ENCODE measurements at places on chromosomes 11 and 22.

DNA sequence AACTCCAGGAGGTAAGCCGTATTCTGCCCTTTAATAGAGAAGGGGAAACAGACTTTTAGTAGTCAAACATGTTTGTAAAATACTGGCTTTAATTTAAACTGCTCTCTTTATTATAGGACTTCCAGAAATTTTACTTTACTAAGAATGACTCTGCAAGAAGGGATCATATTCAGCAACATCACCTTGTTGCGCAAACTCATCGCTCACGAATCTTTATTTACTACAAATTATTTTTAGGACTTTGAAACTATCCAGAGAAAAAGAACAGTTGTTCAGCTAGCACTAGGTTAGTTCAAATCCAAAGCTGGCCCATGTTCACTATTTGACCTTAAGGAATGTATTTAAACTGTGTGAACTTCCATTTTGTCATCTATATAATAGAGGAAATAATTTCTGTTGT is 498.3 kb upstream of the TENM4 start:
- DNase-seq, result no peak

DNA sequence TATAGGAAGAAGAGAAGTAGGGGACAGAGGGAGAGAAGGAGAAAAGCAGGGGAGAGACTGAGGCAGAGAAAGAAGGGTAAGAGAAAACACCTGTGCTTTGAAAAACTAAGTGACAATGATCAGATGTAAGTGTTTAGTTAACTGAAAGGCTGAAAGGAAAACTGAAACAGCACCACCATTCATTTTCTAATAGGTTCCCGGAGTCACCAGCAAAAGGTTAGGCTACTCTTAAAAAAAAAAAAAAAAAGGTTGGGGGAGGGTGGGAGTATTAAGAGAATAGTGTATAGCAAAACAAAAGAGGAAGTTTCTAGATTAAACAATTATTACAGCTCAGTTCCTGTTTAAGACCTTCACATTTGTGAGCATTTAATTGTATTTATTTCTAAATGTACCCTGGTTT is 113.8 kb downstream of the CADM1 start:
- DNase-seq, result no peak

DNA sequence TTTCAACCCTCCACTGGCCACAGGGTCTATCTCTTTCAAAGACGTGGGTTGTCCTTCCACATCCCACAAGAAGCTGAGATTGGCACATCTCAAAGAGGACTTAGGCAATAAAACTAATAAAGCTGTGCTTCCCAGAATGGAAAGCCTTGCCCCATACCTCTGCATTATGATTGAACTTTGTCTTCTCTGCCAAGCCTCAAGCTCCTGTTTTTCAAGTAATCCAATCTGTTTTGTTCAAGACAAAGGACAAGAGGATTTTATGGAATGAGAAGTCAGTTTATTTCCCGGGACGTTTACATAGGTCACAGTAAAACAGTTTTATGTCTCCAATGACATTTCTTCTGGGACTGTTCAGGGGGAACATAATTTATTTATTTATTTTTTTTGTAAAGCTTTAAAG is 108.4 kb downstream of the GALNT18 start:
- DNase-seq, result no peak

DNA sequence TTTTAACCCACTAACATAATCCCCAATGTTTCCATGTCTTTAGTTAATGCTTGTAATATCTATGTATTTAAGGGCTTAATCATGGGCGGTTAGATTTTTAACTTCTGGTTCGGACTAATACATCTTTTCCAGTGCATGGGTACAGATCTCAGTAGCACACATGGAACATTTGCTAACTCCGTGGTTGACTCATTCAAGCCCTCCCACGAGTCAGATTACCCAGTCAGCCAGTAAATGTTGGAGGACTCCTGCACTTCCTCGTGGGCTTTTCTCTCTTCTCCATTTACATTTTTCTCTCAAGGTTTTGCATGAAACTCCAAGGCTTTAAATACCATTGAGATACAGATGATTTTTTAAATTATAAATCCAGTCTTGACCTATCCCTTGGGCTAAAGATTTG is 313.9 kb downstream of the ST3GAL4 start:
- DNase-seq, result no peak

- no peak for DNase-seq
Observed at GRCh38 chr22:32226326-32227104, 21.6 kb upstream of the RFPL2 start.

DNA sequence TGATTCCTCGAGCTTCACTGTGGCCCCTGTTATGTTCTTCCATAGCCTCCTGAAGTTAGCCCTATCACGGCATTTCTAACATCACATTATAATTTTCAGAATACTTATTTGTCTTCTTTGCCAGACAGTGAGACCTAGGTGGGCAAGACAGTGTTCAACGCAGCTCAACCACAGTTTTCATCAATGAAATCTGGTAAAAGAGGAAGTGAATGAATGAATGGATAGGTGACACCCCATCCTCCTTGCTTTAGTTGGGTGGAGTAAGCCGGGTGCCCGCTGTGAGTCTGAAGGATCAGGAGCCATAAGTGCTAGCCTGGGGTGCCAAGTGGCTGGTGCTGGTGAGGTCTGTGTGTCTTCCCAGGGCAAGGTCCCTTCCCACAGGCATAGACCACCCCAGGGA is 60.2 kb upstream of the MTNR1B start:
- DNase-seq, result no peak

DNA sequence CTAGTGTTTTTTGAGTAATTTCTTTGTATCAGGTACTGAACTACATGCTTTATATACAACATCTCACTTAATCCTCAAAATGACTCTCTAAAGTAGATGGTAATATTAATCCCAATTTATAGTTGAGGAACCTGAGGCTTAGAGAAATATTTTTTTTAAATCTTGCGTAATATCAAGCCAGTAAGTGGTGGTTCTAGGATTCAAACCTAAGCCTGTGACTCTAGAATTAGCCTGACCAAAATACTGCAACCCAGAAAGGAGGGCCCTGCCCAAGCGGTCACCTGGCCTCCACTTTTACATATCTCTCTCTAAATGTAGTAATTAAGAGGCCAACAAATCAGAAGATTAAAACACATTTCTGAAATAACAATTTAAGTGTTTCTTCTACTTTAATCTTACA is 28.6 kb downstream of the SLC36A4 start:
- DNase-seq, result no peak

GRCh38 chr22:35834061-35834460 is 116.4 kb downstream of the APOL5 start:
- peak; percentile 6 for DNase-seq

GRCh38 chr22:25113316-25113721 is 86.3 kb upstream of the CRYBB3 start:
- no peak for DNase-seq

DNA sequence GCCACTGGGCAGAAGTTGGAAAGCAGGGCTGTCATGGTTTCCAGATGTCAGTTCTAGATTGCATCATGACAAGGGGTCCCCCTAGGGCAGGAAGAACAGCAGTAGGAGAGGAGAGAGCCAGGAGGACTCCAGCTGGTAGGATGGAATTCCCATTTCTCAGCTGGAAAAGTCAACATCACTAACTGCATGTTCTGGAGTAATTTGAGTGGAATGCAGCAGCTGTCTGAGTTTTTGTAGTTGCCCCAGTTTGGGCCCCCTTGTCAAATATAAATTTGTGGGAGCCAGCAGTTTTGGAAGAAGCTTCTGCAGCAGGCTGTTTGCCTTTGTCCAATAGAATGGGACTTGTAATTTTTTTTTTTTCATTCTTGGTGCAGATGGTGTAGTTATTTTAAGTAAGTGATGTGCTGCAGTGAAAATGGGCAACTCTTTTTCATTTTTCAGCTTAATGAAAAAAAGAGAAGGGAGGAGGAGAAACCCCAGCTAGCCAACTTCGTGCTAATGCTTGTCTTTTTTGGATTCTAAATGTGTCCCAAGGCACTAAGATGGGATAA is 86.9 kb downstream of the LDLRAD3 start:
- DNase-seq, result no peak

- DNase-seq, result no peak
Observed at GRCh38 chr11:78140392-78141077, 1.1 kb upstream of the ALG8 start.

GRCh38 chr22:25070956-25071355 is 118.4 kb downstream of the KIAA1671 start:
- DNase-seq, result no peak

- no peak for DNase-seq
Observed at GRCh38 chr11:77381729-77382665, 80.5 kb upstream of the GDPD4 start.

DNA sequence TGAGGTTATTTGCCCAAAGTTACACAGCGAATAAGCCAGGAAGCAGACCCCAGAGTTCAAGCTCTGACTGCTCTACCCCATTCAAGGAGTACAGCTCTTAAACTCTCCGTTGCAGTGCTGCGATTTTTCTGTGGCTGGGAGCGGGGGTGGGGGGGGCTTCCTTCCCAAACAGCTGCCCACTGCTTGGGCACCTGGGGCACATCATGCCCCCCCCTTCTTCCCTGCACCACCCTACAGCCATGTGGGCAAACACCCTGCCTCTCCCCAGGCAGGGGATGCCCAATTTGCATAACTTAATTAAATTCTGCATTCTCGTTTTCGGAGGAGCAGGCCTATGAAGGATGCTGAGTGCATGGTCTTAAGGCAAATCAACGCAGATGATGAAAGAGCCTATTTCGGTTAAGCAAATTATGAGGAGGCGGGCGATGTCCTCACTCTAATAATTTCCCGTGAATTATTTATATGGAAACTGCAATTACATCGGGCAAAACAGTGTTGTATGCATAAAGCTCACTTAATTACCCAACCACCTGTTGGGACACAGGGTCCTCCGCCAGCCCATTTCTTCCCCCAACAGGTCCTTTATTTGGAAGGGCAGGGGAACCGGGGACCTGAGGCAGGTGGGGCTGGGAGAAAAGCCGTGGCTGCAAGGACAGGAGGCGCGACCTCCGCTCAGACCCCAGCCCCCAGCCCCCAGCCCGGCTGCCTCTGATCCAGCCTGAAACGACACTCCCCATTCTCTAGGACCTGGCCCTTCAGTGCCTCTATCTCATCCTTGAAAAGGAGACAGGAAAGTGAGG is 610.5 kb downstream of the BUD13 start:
- DNase-seq, result peak; percentile 60

GRCh38 chr22:46830841-46831240 is 68.4 kb downstream of the TBC1D22A start:
- DNase-seq, result no peak

DNA sequence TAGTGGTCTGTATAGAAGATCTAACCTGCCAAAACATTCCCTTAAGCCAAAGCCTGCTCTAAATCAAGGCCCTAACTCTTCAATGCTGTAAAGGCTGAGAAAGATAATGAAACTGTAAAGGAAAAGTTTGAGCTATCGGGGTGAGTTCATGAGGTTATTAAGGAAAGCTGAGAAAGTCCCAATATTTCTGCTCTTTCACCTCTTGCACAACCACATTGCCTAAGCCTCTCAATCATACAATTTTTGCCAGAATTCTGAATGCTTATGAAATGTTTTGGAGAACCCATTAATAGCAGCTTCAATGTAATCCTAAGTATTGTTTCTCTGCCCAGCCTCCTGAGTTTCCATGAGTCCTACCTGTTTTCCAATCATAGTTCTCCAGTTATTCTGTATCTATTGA is 373.2 kb downstream of the LUZP2 start:
- DNase-seq, result no peak

- DNase-seq, result no peak
Observed at GRCh38 chr11:65356394-65356972, 1.9 kb downstream of the TIGD3 start.

- peak; percentile 47 for DNase-seq
Observed at GRCh38 chr22:25007444-25008106, 55.1 kb downstream of the KIAA1671 start.

DNA sequence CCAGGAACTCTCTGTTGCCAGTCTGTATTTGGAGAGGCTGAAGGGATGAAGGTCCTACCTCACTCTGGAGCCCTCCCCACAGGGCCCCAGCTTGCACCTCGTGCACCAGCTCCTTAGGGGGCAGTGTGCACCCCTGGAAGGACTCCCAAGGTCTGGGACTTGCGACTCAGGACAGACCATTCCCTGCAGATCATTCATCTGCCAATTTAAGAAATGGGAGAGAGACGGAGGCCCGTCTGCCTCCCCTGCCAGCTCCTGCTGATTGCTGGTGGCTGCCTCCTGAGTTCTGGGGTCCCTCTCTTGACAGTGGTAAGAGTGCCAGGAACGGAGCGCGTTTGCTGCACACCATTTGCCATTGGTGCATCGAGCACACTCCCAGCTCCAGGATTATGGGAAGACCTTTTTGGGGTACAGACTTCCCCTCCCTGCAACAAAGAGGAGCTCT is 27.4 kb upstream of the MALAT1 start:
- DNase-seq, result no peak

DNA sequence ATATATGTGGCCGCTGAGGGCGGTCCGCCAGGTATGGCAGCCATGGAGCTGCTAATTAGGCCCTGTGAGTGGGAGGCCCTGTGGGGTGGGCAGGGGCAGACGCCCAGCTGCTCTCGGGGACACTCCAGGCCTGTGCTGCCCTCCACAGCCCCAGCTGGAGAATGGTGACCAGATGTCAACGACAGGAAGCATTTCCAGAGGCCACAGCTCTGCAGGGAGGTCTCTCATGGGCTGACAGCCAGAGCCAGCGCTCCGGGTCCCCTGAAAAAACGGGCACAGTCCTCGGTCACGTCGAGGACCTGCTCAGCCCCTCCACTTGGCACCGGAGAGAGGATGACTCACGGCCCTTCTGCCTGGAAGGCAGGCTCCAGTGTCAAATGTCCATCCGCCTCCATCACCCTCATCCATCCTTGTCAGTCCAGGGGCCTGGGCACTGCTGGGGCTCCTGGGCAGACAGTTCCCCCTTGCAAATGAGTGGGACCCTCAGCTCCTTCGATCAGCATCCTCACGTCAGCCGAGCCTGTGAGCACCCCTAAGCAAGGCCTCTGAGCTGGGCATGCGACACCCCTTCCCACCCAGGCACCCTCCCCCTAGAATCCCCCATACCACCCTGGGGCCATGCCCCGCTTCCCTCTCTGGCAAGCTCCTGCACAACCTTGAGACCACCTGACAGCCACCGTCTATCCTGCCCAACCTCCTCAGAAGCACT is 1.9 kb downstream of the BID start:
- no peak for DNase-seq

DNA sequence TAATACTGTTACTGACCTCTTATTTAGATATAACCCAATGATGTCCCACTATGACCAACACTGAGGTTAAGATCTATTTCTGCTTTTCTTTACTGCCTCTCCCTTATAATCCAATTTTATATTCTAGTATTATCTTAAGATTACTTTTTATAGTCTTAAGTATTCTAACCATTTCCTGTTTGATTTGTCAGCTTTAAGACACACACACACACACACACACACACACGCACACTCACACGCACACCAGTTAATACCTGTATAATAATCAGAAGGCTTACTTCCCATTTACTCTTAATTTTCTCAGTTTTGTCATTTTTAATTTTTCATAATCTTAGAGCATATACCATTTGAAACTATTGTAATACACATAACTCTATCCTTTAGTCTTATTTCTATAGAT is 226.0 kb upstream of the C11orf87 start:
- DNase-seq, result no peak

GRCh38 chr11:64605656-64606585 is 14.9 kb downstream of the SLC22A12 start:
- no peak for DNase-seq

All from brain (organoid and tissue), 16 donors.